ENCODE measurements at places on chromosomes 7 and 10.

DNA sequence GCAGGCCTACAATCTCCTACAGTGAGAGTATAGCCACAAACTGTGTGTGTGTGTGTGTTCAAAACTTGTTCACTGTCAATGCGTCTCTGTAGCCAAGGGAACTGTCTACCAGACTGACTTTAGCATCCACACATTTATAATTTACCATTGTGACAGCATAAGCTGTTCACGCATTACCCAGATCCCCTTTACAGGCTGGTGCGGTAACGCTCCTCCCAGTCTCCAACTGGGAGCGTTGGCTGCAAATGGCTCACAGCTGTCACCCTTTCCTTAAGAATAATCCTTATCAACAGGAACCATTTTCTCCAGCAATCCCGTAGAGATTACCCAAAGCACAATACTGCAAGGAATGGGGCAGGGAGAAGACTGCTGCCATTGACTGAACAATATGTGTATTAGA, 199.5 kb downstream of the GPAM start:
- DNase-seq, result no peak

DNA sequence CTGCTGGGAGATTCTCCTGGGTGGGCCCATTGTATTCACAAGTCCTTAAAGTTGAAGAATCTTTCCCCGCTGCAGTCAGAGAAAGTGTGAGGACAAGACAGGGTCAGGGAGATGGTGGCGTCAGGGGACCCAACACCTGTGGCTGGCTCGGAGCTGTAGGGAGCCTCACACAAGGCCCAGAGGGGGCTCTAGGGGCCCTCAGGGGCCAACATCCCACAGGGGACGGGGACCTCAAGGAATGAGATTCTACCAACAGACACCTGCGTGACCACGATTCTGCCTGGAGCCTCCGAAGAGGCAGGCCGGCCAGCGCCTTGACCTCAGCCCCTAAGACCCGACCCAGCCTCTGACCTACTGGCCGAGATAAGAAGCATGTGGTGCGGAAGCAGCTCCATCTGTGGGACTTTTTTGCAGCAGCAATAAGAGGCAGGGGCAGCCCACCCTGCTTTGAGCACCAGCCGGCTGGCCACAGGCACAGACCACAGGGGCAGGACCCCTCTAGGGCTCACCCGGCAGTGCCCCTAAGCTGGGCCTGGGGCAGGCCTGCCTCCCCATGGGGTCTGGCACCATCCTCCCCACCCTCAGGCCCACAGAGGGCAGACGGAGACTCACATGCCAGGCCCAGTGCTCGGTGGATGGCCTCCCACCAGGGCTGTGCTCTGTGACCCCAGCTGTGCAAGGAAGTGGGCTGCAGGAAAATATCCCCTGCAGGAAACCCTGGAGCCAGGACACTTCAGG, 13.2 kb downstream of the RASGEF1A start:
- DNase-seq, result peak; percentile 9

GRCh38 chr10:88961266-88961665, 8.7 kb upstream of the ACTA2 start:
- no peak for DNase-seq

DNA sequence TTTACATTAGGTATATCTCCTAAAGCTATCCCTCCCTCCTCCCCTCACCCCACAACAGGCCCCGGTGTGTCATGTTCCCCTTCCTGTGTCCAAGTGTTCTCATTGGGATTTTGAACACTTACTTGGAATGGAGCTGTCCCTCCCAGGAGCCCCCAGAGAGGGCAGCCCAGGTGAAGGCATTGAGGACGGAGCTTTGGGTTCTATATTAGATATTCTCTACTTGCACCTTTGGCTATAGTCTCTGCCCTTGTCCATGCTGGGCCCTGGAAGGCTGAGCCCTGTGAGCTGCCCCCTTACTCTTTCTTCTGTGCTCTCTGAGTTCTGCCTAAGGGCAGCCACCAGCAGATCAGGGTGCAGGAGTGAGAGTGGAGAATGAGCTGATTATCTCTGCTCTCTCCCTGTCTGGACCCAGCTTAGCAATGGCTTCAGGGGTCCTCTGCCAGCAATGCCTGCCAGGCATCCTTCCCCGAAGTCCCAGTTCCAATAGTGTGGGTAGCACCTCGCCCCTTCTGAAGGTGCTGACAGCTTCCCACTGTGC, 11.2 kb downstream of the ADRA2A start:
- no peak for DNase-seq

GRCh38 chr10:64170791-64171190, 649.6 kb downstream of the REEP3 start:
- DNase-seq, result no peak

GRCh38 chr10:3867454-3868270, 82.7 kb upstream of the KLF6 start:
- no peak for DNase-seq

- no peak for DNase-seq
These were observed 243.6 kb downstream of the TWIST1 start for GRCh38 chr7:18873734-18874336.

- no peak for DNase-seq
These were observed 70.0 kb downstream of the NEURL1 start for GRCh38 chr10:103563231-103564115.

GRCh38 chr7:65216469-65216868, 157.2 kb upstream of the ZNF92 start:
- peak; percentile 31 for DNase-seq

- no peak for DNase-seq
These were observed 50.2 kb downstream of the RABGEF1 start for GRCh38 chr7:66790725-66791124.

DNA sequence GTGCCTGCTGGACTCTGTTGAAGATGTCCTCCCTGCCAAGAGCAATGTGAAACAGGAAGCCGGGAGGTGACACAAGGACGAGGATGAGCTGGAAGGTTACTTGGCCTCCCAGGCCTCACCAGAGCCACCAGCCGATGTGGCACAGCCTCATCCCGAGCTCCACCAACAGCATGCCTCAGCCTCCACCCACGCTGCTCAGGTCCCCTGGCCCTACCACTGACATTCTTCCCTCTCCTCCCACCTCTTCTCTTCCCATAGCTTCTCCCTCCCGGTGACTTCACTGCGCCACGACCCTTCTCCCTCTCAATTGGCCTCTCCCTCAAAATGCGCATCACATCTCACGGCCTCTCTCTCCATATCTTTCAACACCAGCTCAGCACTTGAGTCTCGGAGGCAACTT, 249.9 kb downstream of the SKAP2 start:
- peak; percentile 24 for DNase-seq

GRCh38 chr7:44285561-44285960, 39.8 kb downstream of the CAMK2B start:
- peak; percentile 12 for DNase-seq

DNA sequence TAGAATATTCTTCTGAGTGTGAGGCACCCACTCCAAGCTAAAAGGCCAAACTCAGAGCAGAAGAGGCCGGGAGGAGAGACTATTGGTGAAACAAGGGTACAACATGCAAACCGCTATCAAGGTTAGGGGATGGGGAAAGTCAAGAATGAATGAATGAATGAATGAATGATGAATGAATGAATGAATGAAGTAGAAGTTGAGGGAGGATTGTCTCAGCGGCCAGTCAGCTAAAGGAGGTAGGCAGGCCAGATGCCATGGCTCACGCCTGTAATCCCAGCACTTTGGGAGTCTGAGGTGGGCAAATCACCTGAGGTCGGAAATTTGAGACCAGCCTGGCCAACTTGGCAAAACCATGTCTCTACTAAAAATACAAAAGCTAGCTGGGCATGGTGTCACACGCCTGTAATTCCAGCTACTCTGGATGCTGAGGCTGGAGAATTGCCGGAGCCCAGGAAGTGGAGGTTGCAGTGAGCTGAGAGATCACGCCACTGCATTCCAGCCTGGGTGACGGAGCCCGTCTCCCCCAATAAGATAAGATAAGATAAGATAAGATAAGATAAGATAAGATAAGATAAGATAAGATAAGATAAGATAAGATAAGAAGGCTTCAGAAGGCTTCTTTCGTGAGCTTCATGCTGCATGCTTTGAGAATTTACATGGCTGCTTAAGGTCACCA, 250.8 kb downstream of the CCDC3 start:
- DNase-seq, result no peak
